ENCODE measurements at places on chromosomes 12 and 14.

- DNase-seq: no peak
Observed at GRCh38 chr14:64541261-64541971, 875 bp downstream of the HSPA2 start.

DNA sequence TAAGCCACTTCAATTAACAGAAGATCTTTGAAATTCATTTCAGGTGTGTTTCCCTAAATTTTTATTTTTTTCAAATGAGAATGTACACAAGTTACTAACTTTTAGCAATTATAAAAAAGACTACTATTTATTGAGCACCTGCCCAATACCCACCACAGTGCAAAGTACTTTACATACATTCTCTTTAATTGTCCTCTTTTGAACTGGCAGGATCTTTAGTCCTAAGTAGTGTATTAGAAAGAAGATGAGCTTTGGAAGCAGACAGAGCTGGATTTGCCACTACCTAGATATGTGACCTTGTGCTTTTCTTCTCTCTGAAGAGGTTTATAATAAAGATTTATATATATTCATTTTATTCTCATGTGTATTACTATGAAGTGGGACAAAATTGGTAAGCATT, 63.7 kb downstream of the TMEM117 start:
- DNase-seq: no peak

DNA sequence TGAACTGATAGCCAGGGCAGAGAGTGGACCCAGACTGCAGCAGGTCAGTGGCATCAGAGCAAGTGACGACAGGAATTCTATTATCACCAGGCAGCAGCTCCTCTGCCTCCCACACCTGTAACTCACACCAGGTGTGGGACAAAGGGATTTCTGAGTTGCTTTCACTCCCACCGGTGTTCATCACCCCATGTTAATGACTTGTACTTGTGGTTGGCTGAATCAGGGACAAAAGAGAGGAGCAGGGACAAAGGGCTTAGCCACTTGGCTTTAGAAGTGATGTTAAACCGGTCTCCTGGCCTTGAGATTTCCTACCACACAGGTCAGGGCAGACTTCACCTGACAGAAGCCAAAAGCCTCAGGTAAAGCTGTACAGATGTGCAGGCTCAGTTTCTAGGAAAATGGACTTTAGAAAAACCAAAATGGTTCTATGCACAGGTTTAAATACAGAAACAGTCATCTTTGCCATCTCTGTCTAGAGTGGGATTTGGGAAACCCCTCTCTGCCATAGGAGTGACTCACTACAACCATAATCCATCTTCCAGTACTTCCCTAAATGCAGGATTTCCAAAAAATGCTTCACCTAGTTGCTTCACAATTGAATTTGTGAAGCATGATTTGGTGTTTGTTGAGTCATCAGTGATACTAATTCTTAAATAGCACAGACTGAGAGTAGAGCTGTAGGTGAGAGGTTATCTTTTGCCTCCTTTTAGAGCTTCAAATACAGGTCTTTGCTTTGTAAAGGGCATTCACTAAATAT, 158.5 kb downstream of the PRKCH start:
- peak; percentile 45 for DNase-seq

GRCh38 chr14:59117754-59118528, 70.5 kb upstream of the DAAM1 start:
- DNase-seq: no peak

DNA sequence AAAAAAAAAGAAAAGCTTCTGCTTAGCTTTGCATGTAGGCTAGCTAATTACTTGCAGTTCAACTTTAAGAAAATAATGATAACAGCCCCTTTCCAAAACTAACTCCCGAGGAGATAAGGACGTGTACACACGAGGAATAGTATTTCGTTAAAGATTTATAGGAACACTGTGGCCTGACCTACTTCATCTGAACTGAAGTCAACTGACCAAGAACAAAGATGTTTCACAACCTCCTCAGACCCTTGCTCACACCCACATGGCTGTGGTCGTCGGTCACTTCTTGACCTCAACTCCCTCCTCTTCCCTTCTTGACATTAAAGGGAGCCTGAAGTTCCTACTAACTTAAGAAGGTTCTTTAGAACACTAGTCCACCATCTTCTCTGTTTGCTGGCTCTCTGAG, 25.3 kb upstream of the FAM181A start:
- DNase-seq: no peak

DNA sequence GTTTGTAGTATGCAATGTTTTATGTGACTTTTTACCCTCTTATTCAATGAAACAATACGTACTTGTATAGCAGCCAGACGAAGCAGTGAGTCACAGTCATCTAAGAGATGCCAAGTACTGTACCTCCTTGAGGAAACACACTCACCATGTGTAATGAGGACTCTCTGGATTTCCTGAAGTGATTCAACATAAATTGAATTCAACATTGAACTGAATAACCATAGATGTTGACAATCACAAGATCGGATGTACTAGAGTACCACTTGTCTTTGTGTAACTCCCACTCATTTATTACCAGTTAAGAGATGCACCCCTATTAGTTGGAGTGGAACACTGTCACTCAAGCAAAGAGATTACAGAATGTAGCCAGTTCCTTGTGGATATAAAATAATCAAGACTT, 175.2 kb upstream of the HMGA2 start:
- DNase-seq: no peak

- DNase-seq: peak; percentile 22
Observed at GRCh38 chr12:104865080-104865479, 93.0 kb downstream of the SLC41A2 start.

- DNase-seq: no peak
Observed at GRCh38 chr12:130372936-130373335, 35.2 kb downstream of the PIWIL1 start.

DNA sequence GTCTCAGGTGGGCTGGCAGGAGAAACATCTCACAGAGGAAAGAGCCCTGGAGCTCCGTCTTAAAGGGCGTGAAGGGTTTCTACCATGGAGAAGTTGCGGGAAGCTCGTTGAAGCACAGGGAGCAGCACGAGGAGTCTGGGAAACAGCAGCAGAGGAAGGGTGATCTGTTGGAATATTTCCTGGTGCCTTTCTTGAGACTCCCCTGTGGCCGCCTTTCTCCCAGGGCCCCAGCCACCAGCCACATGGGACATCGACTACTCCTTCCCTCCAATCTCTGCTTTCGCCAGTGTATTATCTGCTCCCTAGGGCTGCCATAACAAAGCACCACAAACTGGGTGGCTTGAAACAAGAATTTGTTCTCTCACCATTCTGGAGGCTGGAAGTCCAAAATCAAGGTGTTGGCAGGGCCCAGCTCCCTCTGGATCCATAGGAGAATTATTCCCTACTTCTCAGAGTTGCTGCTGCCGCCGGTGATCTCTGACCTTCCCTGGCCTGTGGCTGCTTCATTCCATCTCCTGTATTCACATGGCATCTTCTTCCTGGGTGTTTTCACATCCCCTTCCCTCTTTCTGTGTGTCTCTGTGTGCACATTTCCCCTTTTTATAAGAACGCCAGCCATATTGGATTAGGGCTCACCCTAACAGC, 152.8 kb upstream of the GSC start:
- no peak for DNase-seq

DNA sequence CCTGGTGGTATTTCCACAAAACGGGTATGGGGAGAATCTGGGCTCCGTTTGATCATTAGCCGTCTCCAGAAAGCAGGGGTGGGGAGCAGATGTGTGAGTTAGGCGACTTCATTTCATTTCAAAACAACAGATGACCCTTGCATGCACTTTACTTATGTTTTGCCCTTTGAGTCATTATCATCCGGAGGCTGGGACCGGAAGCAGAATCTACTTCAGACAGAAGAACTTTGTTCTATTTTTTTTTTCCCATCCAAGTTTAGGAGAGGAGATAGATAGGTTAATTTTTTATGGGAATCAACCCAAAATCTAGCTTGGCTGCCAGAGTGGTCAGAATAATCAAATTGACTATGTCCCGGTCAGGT, 31.3 kb upstream of the CMAS start:
- DNase-seq: no peak

DNA sequence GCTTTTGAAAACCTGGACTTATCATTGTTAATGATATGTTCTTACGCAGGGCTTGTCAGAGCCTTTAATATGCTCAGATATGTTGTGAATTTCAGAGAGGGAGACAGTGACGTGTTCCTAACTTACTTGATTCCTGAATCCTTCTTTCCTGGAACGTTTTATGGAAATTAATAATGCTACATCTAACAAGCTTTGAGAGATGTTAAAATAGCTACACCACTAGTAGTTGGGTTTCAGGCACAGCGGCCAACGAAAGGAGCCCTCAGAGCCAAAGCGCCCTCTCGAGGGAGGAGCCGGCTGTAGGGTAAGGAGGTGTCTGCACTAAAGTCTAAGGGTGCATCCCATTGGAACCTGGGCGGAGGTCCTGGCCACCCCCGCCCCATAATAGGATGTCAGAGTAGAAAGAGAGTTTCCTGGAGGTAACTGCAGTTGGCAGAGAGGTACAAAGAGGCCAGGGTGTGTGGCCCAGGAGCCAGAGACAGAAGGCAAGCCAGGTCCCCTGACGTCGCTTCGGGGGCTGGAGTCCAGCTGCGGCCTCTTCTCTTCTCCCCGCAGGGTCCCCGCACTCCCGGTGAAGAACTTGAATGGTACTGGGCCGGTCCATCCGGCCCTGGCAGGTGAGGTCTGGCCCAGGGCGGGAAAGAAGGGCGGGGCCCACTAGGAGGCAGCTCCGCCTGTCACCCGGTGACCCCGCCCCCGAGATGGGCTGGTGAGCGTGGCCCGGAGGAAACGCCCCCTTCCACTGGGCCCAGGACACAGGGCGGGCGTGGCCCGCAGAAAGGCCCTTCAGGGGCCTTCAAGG, 36.3 kb downstream of the DTX1 start:
- DNase-seq: no peak

- DNase-seq: no peak
Observed at GRCh38 chr12:22653791-22654190, 28.8 kb downstream of the ETNK1 start.

- no peak for DNase-seq
Observed at GRCh38 chr12:47689215-47689614, 16.6 kb downstream of the RPAP3 start.

DNA sequence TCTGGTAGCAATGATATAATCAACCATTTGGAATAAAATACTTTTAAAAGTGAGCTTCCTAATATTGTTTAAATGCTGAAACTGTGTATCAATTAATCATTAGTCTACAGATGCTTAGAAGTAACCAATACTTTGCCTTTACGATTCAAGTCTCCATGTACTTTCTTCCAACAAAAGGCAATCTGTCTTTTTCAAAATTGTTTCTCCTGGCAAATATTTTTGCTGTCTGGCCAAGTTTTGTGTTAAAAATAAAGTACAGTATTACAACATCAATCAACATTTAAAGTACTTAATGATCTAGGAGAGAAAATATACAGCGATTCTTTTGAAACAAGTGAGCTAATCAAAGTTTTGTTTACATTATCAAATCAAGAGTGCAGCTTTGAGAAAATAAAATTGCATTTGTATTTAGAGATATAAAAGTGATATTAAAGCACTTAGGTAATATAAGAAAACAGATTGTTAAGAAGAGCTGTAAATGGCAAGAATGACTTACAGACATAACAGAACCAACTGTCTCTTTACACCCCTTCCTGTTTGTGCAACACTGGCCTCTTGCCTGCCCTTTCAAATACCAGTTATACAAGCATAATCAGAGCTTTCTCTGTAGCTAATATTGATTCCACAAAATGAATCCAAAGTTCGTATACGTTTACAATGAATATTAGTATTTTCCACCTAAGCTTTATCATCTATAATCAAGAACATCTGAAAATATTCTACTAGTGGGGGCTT, 38.2 kb upstream of the FBLN5 start:
- DNase-seq: no peak

GRCh38 chr12:29241821-29242591, 92.9 kb downstream of the FAR2 start:
- DNase-seq: peak; percentile 11

DNA sequence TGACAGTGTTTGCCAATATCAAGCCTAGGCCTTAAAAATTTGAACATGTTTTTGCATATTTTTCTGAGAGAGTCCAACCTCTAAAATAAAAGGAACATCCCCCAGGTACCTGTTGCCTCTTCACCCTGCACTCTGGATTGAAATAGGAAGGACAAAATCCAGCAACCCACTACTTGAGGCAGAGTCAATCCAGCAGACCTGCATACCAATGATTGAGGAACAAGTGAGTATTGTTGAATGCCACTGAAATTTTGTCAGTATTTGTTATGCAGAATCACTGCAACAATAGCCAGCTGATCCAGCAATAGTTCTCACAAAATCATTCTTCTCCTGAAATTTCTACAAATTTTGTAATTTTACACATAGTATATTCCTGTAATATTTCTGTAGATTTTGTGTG, 460.6 kb upstream of the FOXG1 start:
- no peak for DNase-seq

- no peak for DNase-seq
Observed at GRCh38 chr14:29236401-29236800, 469.8 kb downstream of the FOXG1 start.

DNA sequence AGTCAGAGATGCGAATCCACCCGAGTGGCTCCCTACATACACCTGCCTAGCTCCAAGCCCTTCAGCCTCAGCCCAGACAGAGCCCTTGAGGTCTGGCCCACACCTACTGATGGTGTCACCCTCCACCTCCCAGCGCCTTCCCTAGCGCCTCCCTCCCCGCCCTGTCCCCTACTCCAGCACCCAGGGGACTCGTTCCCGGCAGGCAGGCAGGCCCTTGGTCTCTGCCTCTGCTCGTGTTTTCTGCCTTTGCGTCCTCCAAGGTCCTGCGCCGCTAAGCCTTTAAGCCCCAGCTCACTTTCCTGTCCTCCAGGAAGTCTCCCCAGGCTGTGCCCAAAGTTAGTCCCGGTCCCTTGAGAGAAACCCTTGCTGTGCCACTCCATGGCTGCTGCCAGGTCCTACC, 12.7 kb downstream of the INF2 start:
- DNase-seq: no peak

- no peak for DNase-seq
Observed at GRCh38 chr12:103688376-103689063, 101.4 kb downstream of the STAB2 start.

GRCh38 chr14:90510159-90510558, 113.3 kb downstream of the CALM1 start:
- no peak for DNase-seq

DNA sequence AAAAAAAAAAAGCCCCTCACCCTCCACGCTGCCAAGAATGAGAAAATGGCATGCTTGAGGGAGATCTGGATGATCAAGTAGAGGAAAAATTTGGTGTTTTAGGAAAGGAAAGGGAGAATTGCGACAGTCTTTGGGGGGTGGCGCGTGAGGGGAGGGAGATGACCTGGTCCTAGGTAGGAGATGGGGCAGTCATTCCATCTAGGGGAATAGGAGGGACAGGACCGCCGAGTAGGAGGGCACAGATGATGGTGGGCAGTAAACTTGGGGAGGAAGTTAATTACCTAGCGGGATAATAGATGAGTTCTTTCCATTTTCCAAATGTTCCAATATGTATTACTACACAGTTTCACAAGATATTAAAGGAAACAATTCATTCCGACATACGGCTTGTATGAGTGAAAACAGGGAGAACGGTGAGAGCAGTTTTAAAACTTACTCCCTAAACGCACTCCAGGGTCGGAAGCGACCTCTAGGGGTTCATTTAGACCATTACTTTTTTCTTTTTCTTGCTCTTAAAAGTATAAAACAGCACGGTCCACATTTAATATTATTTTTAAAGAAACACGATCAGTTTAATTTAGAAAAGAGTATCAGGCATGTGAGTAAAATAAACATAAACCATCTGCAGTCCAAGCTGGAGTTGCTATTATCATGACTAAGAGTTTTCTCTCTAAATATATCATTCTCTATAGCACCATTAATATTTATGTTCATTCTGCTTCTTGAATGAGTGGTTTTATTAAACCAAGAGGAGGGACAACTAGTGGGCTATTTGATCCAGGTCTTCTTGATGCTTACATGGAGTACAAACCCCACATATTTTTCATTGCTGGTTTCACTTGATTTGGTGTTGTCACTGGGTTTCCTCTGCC, 3.0 kb upstream of the FNTB start:
- DNase-seq: no peak

Measured in bone marrow (tissue), 2 donors.